ENCODE measurements at places on chromosomes 11 and 22. TPM values are rescaled to one million over a fixed set of nuclear protein-coding genes. Genes with fewer than 3 reads are reported as not detected.

GRCh38 chr11:35838071-35838470, 105.8 kb upstream of the LDLRAD3 start:
- no peak for DNase-seq

DNA sequence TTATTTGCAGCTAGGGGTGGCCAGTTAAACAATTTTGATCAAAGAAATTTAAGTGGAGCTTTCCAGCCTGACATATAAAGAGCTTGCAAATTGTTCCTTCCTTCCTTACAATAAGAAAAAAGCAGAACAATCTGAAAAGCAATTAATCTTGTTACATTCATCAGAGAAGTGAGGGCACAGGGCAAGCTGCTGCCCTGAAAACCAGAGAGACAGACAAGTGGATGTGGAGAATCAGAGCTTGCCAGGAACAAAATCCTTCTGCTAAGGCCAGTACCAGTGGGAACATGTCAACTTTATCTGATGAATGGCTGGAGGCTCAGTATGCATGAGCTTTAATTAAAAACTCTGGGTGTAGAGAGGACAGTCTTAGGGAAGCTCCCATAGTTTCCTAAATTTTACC, 8.8 kb downstream of the CCDC179 start:
- DNase-seq: no peak

DNA sequence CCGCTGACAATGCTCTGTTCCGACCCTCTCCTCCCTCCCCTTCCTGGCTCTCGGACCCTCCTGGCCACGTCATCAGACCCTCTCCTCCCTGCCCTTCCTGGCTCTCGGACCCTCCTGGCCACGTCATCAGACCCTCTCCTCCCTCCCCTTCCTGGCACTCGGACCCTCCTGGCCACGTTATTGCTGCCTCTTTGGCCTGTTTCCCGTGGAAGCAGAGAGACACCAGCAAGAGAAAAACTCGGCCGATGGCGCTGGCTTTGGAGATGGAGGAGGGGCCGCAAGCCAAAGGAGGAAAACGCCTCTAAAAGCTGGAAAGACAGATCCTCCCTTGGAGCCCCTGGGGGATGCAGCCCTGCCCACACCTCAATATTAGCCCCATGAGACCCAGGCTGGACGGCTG, 463.3 kb downstream of the BRD1 start:
- no peak for DNase-seq

DNA sequence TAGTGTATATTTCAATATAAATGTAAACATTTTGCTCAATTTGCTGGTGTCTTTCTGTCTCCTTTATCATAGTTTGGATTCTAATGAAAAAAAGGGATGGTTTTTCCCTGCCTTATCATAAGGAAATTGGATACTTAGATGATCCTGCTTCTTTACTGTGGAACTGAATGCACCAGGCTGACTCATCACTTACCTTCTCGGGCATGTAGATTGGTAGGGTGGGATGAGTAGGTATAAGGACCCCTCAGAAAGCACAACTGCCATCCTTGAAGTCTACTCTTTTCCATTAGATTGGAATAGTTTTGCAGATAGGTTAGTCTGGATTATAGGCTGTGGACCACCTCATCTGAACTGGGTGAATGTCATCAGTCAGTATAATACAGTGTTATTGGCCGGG, 7.5 kb upstream of the SIDT2 start:
- DNase-seq: no peak

- no peak for DNase-seq
These were observed 33.3 kb downstream of the RBFOX2 start for GRCh38 chr22:35995348-35995747.

- no peak for DNase-seq
These were observed 3.7 kb downstream of the CATSPER1 start for GRCh38 chr11:66022401-66023185.

GRCh38 chr11:55652560-55652959, 4.4 kb downstream of the OR4S2 start:
- DNase-seq: no peak

- DNase-seq: peak; percentile 62
These were observed 16.0 kb upstream of the PRG2 start for GRCh38 chr11:57406337-57406904.

- DNase-seq: no peak
These were observed 266.4 kb downstream of the KCNA4 start for GRCh38 chr11:29750392-29750791.

DNA sequence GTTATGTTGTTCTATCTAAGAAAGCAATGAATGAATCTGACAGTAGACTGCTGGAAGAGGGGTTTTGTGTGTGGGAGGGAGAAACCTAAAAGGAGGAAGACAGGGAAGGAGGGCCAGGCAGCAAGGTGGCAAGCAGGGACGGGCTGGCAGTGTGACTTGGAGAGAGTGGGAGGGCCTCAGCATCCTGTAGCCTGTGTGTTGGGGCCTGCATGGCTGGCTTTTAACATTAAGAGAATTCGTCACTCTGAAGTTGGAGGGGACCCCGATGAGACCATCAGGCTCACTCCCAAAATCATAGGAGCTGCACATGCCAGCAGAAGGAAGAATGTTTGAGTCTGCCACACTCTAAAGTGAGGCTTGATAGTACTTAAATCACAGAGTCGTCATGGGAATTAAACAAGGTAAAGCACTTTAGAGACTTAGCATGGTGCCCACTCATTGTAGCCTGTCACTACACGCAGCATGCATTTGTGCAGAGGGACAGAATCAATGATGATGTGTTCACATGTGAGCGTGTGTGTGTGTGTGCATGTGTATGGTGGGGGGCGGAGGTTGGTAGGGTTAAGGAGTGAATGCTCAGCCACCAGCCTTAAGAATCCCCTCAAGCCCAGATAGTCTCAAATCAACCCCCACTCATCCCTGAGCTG, 199.5 kb downstream of the TENM4 start:
- DNase-seq: no peak

GRCh38 chr11:27095059-27095458, 54.4 kb downstream of the BBOX1 start:
- DNase-seq: no peak

GRCh38 chr11:73200256-73200655, 17.8 kb upstream of the P2RY2 start:
- no peak for DNase-seq

GRCh38 chr11:15873501-15873900, 482.8 kb downstream of the SOX6 start:
- no peak for DNase-seq

DNA sequence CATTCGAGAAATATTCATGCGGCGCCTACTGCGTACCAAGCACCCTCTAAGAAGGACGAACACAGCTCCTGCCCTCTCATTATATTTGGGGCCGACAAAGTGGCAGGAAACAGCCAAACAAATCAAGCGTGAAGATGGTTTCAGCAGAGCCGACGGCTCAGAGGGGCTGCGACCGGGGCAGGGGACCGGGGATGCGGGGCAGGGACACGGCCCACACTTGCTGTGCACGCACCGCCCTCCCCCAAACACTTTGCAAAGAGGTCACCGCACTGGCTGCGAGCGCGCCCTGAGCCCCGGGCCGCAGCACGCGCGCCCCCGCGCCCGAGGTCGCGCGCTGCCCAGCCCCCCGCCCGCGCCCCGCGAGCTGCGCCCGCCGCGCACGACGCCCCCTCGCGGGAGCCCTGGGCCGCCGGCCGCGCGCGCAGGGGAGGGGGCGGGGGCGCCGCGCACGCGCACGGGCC, 255 bp upstream of the SYNGR1 start:
- DNase-seq: no peak

- no peak for DNase-seq
These were observed 68.8 kb downstream of the CECR2 start for GRCh38 chr22:17438026-17438425.

- no peak for DNase-seq
These were observed 9.7 kb downstream of the CLMP start for GRCh38 chr11:123185326-123185725.

- DNase-seq: no peak
These were observed 91.0 kb downstream of the CCDC83 start for GRCh38 chr11:85946221-85946620.

Gene GP1BB
- 0.78 TPM for total RNA-seq

Gene CASP5
- not detected for total RNA-seq

Gene MOGAT2
- not detected for total RNA-seq

Gene NOX4
- total RNA-seq: 37.7 TPM

Gene OR8G5
- total RNA-seq: not detected

Gene ANO5
- 0.58 TPM for total RNA-seq

Gene WNT7B
- total RNA-seq: 1.5 TPM

Gene LIF
- 16.6 TPM for total RNA-seq

Gene IGSF22
- not detected for total RNA-seq

Gene CDC42BPG
- total RNA-seq: 0.64 TPM

Measured in glomerular endothelial cell (primary cell).